ENCODE measurements at places on chromosomes 16 and 17.

DNA sequence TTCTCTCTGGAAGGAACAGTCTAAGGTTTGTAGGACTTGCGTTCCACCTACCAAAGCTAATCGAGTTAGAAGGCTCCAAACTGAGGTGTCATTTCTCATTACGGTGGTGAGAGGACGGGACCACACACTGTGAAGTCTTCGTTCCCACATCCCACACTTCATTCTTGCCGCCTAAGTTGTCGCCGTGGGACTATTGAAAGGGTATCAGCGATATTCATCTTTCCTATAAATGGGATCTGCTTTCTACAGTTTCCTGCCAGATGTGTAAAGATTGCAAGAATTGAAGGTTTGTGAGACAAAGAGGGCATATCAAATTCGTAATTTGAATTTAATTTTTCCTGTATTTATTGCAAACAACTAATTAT, 608 bp upstream of the TRIM37 start:
- peak; percentile 18 for DNase-seq

- no peak for DNase-seq
These were observed 41.8 kb downstream of the BRD7 start for GRCh38 chr16:50326835-50327465.

DNA sequence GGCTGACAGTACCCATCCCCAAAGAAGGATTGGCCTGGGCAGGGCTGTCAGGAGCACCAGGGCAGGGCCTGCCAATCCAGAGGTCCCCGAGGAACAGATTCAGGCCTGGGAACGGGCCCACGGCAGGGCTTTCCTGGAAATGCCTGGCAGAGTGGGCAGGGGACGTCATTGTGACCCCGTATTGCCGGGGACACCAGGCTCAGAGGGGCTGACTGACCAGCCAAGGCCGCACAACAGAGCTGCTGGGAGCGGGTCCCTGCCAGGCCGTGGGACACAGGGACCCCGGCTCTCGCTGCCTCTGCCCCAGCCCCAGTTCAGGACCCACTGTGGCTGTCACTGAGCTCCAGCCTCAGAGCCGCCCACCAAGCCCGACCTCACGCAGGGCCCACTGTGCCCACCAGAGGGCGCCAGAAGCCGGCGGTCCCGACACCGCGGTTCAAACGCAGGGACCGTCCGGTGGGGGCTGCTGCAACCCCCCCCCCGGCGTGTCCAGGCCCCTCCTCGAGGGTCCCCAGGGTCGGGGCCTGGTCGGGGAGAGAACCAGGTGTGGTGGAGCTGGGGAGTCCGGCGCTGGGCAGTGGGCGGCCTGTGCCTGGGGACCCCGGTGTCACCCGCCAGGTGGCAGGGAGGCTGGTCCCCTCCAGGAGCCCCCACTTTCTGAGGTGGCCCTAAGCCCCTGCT, 15.2 kb upstream of the SSTR5 start:
- no peak for DNase-seq

GRCh38 chr16:58102665-58103392, 26.4 kb downstream of the CFAP20 start:
- no peak for DNase-seq

DNA sequence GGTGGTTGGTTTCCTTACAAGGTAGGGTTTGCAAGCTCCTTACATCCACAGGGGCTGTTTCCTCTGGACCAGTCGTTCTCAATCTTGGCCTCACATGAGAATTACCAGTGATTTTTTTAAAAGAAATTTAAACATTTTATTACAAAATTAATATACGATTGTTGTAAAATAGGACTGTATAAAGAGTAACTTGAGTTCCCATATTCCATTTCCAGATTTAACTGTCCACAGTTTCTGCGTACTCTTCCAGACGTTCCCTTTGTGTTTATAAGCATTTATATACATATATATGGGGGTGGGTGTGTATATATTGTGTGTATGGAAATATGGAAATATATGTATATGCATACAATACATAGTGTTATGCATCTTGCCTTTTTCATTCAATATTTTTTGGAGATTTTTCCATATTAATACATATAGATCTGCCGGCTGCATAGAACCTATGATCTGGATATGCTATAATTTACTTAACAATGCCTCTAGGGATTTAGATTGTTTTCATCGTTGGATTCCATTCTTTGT, 31.5 kb downstream of the HLF start:
- no peak for DNase-seq

DNA sequence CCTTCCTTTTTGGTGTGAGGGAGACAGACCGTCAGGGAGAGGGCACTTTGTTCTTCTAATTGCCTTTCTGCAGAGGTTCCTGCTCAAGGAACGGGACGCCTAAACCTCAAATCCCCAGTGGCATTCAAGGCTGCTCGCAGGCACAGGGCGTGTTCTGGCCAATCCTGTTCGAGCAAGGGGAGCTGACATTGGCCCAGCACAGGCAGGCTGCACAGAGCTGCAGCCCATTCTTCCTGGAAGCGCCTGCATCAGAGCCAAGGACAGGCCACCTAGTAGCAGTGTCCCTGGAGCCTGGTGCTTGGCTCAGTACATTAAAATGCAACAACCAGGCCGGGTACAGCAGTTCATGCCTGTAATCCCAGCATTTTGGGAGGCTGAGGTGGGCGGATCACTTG, 72.2 kb upstream of the CREBBP start:
- no peak for DNase-seq

DNA sequence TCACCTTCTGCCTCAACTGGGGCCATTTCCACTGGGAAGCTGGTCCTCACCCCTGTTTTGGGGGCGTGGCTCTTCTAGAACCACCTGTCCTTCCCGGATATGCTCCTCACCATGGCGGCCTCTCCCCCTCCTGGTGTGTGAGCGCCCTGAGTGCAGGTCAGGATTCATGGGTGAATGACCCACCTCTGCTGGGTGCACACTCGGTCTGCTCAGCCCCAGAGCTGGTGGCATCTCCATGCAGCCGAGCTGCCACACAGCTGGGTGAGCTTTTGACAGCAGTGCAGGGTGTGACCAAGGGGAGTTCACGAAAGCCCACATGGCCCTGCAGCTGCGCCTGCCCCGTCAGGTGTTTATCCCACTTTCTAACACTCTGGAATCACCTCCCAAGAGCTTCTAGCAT, 27.3 kb downstream of the GRIN2C start:
- DNase-seq: no peak

GRCh38 chr16:11706180-11706742, 36.4 kb downstream of the TXNDC11 start:
- no peak for DNase-seq

DNA sequence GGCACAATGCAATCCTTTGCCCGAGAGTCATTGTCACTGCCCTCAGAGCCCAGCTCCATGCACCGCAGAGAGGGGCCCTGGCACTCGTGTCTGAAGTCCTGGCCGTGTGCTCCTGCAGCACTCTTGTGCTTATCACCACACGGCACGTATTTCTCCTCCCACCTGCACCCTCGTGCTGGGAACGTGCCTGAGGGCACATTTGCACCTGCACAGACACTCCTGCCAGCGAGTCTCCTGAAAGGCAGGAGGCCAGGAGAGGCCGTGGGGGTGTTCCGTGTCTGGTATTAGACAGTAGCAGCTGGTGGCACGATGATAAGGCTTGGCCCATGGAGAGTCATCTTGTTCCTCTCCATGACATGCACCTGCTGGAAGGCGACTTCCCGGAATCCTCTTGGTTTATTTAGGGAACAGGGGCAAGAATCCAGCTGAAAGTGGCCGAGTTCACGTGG, 3.4 kb upstream of the ACSF3 start:
- DNase-seq: no peak

DNA sequence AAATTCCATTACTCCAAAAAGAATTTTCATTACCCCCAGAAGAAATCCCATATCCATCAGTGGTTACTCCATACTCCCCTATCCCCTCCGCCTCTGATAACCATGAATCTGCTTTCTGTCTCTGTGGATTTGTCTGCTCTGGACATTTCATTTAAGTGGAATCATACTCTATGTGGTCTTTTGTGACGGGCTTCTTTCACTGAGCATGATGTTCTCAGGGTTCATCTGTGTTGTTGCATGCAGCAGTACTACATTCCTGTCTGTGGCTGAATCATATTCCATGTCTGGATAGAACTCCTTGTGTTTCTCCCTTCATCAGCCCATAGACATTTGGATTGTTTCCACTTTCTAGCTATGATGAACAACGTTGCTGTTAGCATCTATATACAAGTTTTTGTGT, 59.5 kb upstream of the IRX3 start:
- DNase-seq: no peak

DNA sequence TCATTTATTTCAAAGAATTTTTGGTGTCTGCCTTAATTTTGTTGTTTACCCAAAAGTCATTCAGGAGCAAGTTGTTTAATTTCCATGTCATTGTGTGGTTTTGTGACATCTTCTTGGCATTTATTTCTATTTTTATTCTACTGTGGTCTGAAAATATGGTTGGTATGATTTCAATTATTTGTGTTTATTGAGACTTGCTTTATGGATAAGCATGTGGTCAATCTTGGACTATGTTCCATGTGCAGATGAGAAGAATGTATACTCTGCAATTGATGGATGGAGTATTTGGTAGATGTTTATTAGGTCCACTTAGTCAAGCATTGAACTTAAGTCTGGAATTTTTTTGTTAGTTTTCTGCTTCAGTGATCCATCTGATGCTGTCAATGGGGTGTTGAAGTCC, 383.0 kb downstream of the PMP22 start:
- DNase-seq: no peak

DNA sequence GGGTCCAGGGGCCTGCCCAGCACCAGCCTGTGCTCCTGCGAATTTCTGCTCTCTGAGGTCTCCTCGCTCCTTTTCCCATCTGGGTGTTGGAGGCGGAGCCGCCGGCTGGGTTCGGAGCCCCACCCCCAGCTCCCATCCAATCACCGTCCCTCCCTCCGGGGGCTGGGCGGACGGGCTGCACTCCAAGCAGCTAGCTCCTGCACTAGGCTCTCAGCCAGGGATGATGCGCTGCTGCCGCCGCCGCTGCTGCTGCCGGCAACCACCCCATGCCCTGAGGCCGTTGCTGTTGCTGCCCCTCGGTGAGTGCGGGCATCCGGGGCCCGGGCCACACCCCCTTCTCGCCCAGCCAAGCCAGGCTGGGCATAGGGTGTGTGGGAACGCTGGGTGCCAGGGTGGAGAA, at the start of gene NRN1L:
Gene NRN1L (plus strand): TSS at position 202 of the 400 bp plus-strand sequence. CDS start 19 bp downstream, at position 221.
- DNase-seq: no peak

- no peak for DNase-seq
These were observed 388.5 kb upstream of the TNRC6C start for GRCh38 chr17:77569846-77570564.

DNA sequence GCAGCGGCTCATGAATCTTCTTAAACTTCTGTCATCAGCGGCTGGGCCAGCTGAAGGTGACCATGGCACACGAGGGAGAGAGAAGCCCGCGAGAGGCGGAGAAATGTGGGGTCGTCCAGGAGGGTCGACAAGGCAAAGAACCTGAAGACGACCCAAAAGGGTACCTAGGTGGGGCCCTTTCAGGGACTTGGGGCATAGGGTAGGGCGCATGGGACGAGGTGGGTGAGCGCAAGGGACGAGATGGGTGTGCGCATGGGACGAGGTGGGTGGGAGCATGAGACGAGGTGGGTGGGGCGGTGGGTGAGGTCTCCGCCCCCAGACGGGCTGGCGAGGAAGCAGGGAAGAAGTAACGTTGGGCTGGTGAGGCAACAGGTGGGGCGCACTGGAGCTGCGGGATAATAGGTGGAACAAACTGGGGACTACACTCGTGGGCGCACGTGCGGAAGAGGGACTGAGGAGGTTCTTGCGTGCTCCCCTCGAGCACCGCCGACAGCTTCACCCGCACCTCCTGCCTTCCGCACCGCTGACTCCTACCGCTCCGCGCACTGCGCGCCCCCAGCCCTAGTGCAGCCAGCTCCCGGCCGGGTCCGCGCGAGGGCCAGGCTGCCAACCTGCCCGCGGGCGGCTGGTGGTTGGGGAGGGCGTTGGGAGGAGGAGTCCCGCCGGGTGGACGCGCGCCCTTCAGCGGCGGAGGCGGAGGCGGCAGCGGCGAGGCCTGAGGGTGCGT, 23.2 kb upstream of the CRYM start:
- peak; percentile 60 for DNase-seq

GRCh38 chr17:79811868-79812352, 15.0 kb upstream of the CBX8 start:
- no peak for DNase-seq

- no peak for DNase-seq
These were observed 79.3 kb downstream of the MRC2 start for GRCh38 chr17:62706598-62707424.

GRCh38 chr16:15961060-15961511, 11.7 kb downstream of the ABCC1 start:
- DNase-seq: no peak

DNA sequence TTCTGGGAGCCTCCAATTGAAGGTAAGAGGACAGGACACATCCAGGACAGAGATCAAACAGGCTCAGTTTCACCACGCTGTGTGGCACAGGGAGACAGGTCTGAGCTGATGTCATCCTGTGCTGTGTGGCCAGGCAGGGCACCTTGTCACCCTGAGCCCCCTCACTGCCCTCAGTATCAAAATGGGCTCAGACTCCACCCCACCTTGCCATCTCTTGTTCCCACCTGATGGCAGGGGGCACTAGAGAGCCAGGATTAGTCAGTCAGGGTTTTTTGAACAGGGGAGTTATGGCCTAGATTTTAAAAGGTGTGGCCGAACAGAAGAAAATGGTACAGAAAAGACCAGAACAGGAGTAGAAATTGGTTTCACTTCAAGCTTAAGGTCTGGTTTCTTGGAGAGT, 2.6 kb downstream of the KAT2A start:
- no peak for DNase-seq

DNA sequence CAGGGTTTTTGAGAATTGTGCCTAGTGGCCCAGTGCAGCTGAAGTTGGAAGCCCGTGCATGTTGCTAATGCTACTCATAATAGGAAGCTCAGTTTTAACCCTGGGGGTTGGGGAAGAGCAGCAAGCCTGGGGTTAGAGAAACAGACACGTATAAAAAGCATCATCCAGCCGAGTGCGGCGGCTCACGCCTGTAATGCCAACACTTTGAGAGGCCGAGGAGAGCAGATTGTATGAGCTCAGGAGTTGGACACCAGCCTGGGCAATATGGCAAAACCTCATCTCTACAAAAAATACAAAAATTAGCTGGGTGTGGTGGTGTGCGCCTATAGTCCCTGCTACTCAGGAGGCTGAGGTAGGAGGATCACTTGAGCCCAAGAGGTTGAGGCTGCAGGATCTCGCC, 2.3 kb upstream of the CLUH start:
- DNase-seq: no peak

DNA sequence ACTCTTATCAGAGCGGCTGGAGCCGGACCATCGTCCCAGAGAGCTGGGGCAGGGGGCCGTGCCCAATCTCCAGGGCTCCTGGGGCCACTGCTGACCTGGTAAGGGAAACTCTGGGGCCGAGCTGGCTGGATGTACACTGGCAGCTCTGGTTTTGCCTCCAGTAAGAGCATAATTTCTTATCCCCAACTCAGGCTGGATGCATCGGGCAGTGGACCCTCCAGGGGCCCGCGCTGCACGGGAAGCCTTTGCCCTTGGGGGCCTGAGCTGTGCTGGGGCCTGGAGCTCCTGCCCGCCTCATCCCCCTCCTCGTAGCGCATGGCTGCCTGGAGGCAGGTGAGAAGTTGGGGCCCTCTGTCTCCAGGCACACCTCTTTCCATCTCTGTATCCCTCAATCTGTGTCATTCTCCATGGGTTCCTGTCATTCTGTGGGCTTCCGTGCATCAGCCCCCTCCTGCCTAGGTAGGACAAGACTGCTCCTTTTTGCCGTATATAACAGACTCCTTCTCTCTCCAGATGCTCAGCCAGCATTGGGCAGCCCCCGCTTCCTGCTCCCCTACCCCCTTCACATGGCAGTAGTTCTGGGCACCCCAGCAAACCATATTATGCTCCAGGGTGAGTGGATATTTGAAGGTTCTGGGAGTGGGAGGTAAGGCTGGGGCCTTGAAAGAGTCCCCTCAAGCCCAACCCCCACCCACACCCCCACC, 9.4 kb upstream of the TMEM88 start:
- no peak for DNase-seq

GRCh38 chr17:4409659-4410058, 24.1 kb upstream of the SPNS3 start:
- no peak for DNase-seq
